ENCODE measurements at places on chromosomes 2 and 18.

GRCh38 chr2:145897151-145897550, 1377.2 kb upstream of the ZEB2 start:
- no peak for DNase-seq

GRCh38 chr2:217116610-217117009, 256.7 kb upstream of the TNP1 start:
- DNase-seq = no peak

GRCh38 chr2:173997753-173998152, 32.6 kb upstream of the SP3 start:
- no peak for DNase-seq

GRCh38 chr2:225402210-225402776, 2.8 kb downstream of the NYAP2 start:
- DNase-seq = no peak

- no peak for DNase-seq
Observed at GRCh38 chr2:20378891-20379519, 28.4 kb upstream of the PUM2 start.

DNA sequence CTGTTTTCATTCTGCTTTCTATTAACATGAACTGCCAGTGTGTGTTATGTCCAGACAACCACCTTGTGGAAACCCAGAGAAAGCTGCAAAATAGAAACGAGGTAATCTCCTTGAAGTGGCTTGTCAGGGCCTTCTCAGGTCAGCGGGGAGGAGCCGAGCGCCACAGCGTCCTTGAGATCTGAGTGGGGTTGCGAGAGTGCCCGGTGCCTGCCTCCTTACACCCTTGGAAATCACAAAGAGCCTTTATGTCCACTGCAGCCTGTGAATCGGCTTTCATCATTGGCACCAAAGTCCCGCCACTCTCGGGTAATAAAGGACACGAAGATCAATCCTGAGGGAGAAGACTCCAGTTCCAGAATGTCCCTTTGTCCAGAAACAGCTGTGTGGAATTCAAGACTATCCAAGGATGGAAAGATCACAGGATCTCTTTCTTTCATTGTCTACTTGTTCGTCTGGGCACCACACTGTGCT, 135.2 kb downstream of the HRH4 start:
- no peak for DNase-seq

GRCh38 chr18:66558773-66559172, 45.1 kb downstream of the CDH19 start:
- no peak for DNase-seq

DNA sequence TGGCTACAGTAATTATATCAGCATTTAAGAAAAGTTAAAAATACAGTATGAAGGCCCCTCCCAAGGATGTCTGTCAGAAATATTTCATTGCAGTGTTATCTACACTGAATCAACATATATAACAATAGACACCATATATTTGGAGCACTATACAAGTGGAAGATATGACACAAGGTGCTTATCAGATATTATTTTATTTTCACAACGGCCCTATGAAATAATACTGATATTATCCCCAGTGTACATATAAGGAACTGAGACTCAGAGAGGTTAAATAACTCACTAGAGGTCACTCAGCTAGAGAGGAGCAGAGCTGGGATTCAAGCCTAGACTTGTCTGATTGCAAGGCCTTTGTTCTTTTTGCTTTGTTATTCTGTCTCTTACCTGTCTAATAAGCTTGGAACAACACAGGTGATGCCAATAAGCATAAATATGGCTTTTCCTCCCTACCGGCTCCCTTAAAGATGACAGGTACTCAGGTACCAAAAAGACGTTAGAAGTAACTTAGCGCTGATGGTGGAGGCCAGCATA, 4.7 kb upstream of the SLC40A1 start:
- no peak for DNase-seq

DNA sequence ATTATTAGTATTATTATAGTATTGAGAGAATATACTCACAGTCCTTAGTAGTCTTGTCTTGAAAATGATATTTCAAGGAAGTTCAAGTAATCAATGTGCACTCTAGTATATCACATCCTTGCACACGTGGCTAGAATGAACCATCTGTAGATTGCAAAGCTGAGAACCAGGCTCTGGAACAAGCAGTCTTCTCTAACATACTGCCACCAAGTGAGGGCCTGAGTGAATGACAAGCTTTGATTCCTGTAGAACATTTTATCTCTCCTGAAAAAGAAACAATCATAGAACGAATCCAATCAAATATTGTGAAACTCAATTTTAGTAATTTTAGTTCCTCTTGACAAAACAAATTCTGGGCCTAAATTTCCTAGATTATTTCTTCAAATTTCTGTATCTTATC, 55.3 kb upstream of the SULT1C3 start:
- no peak for DNase-seq

DNA sequence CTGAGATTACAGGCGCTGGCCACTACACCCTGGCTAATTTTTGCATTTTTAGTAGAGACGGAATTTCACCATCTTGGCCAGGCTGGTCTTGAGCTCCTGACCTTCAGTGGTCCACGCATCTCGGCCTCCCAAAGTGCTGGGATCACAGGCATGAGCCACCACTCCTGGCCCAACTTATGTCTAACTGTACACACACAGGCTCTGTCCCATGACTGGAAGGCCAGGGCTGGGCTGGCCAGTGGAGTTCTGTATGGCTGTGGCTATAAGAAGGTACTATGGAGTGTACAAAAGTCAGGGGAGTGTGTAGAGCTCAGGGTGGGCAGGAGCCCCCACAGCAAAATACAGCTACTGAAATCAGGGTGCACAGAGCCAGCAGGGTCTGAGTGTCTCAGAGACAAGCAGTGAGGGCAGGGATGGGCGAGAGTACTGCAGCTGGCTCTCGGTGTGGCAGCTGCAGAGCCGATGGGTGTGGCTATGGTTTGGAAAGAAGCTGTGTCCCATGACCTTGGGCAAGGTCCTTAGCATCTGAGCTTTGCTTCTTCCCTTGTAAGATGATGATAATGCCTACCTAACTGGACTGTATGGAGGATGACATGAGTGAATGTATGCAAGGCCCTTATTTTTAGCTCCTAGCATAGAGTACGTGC, 10.4 kb upstream of the MSGN1 start:
- no peak for DNase-seq

- DNase-seq = no peak
Observed at GRCh38 chr2:51324051-51324450, 292.1 kb upstream of the NRXN1 start.

- DNase-seq = no peak
Observed at GRCh38 chr2:107777974-107778373, 48.7 kb upstream of the RGPD4 start.

- DNase-seq = no peak
Observed at GRCh38 chr18:28039691-28040090, 137.2 kb downstream of the CDH2 start.

- no peak for DNase-seq
Observed at GRCh38 chr2:233225230-233226068, 26.0 kb upstream of the ATG16L1 start.

DNA sequence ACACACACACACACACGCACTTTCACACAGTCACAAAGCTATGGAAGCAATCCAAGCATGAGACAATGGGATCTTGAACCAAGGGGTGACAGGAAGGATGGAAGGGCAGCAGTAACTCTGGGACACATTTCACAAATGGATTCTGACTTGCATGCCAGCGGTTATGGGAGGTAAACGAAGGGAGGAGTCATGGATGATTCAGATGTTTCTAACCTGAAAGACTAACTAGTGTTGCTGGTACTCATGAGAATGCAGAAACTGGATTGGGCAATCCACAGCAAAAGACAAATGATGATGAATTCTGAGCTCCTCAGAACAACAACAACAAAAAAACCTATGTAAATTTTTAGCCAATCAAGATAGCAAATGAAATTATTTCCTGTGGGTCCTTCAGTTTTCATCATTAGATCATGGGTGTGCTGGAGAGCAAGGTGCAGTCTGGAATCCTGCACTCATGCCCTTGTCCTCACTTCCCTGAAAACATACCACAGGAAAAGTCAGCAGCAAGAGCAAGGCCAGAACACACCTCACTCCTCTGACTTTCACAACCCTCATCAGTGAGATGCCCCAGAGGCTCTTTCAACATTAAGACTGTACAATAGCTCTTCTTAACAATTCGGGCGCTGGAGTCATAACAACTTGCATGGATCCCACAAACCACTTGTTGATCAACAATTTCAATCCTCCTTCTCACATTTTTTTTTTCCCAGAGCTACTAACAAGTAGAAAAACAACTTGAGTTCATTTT, 32.6 kb downstream of the ABCA12 start:
- DNase-seq = no peak

DNA sequence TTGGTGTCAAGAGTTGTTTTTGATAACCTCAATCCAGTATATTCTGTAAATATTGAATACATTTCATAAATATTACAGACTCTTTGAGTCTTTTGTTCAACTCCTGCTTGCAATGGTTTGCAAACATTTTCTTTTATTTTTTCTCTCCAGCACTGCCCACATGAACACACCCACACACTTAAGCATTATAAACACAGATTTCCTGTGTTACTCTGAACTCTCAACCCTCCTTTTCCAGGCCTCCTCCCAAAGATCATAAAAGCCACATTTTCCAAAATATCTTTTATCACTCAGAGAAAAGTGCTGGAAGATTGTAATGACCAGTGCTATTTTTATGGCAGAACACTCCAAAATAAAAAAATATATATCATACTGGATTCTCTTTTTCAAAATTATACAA, 20.5 kb downstream of the ARHGAP25 start:
- no peak for DNase-seq

DNA sequence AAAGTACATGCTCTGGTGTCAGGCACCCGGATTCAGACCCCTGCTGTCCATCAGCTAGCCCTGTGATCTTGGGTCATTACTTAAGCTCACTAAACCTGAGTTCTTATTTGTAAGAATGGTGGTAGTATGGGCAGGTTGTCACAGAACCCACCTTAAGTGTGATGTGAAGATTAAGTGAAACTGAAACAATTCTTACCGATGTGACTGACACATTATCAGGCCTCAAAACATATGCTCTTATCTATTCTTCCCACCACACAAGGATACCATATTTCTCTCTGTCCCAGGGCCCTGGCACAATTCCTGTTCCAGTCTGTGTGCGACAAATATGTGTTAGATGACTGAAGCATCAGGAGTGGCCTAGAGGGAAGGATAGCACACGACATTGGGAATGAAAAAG, 11.0 kb upstream of the CDC42EP3 start:
- DNase-seq = no peak

- no peak for DNase-seq
Observed at GRCh38 chr2:23633966-23634365, 249.0 kb downstream of the KLHL29 start.

DNA sequence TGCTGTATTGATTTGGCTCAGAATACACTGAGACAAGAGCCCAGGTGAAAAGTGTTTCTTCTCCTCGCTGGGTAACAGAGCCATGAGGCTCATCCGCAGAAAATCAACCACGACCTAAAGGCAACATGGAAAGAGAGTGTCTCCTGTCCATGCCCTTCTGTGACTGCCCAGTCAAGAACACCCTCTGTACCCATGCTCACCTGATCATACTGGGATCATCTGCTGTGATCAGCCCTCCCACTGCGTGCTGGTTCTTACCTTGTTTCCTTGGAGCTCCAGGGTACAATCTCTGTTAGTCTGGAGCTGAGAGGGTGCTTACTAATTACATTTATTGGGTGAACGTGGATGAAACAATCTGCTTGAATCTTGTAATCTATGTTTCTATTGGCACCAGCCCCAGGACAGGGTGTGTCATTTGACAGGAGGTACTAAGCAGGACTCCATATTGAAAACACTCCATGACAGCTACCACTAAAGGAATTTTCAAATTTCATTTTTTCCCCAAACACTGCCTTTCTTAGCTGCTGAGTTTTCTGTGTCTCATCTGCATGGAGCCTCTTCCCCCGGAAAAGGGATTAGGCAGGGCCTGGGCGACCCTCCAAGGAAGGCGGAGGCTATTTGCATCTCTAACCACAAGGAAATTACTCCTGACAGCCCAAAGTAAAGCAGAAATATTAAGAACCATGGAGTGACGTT, 39.7 kb upstream of the GRP start:
- no peak for DNase-seq

GRCh38 chr18:50079571-50080295, 115.2 kb downstream of the MYO5B start:
- no peak for DNase-seq

DNA sequence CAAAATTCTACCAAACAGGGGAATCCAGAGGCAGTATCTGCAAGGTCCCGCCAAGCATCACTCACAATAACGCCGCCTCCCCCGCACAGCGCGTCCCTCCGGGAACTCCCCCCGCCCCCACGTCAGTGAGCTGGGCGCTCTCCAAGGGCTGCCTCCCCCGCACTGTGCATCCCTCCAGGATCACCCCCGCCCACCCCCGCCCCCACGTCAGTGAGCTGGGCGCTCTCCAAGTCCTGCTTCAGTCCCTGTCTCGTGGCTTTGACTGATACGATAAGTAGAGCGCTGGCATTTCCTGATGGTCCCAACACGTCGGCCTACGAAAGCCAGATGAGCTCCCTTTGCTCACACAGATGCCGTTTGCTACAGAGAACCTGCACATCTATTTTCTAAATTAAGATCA, 130.7 kb upstream of the TPO start:
- no peak for DNase-seq

DNA sequence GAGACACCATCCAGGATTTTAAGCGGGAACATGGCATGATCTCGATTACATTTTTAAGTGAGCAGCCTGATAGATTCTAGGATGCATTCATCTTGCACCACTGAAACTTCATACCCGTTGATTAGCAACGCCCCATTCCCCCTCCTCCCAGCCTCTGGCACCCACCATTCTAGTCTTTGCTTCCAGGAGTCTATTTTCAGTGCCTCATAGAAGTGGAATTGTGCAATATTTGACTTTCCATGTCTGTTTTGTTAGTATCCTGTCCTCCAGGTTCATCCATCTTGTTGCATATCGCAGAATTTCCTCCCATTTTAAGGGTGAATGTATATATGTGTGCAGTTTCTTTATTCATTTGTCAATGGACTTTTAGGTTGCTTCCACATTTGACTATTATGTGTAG, 20.9 kb upstream of the SLC66A3 start:
- no peak for DNase-seq

GRCh38 chr18:69469444-69469919, 68.8 kb downstream of the DOK6 start:
- no peak for DNase-seq

GRCh38 chr2:149223472-149224095, 106.8 kb upstream of the LYPD6 start:
- DNase-seq = no peak

DNA sequence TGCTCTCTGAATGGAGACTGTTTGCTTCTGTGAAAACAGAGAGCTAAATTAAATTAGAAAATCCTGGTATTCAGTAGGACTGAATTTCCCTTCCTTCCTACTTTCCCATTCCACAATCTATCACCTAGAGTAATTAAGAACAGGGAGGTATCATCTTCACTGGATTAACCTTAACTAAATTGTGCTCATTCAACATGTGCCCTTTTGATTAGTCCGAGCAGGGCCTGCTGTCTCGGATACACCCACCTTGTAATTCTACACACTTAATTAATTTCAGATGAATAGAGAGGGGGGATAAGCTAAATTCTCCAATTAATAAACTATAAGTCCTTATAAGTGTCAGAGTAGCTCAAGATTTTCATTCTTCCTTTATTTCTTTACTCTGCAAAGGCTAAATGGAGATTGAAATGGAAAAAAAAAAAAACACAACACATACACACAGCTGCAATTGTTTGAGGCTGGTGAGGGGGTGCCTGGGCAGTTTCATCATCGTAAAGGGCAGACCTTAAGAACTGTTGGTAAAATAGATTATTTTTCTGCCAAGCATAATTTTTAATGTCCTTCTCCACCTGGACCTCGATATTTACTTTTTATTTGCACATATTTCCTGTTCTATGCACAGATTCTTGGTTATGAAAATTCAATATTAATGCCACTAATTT, 157.1 kb upstream of the SIX2 start:
- DNase-seq = no peak

GRCh38 chr2:58896638-58897037, 655.5 kb upstream of the FANCL start:
- DNase-seq = no peak

All from stimulated activated CD8-positive, alpha-beta memory T cell treated with anti-CD3 and anti-CD28 coated beads, Interleukin-12 subunit alpha, Interleukin-12 subunit beta, amount 100 ng/mL, for 4 hours (primary cell).